ENCODE measurements at places on chromosomes 2 and 18. TPM values are rescaled to one million over a fixed set of nuclear protein-coding genes. Genes with fewer than 3 reads are reported as not detected.

Gene DRC1
- total RNA-seq: not detected

Gene EIF2B4
- 55.4 TPM for total RNA-seq

Gene CD302
- total RNA-seq: 115 TPM

Gene CACNB4
- 5.6 TPM for total RNA-seq

Gene DCC
- total RNA-seq: not detected

Gene NPHP1
- 9.2 TPM for total RNA-seq

Gene CFC1
- not detected for total RNA-seq

Gene ID2
- 198 TPM for total RNA-seq

Gene FBXO36
- total RNA-seq: 2.4 TPM

Gene PDCD1
- total RNA-seq: 0.68 TPM

Gene HOXD11
- not detected for total RNA-seq

Gene ARHGAP15
- 11.8 TPM for total RNA-seq

Gene SLC8A1
- total RNA-seq: 31.2 TPM

Gene SH3YL1
- 40.6 TPM for total RNA-seq

Gene NCKAP5
- 1.2 TPM for total RNA-seq

Gene ASB18
- total RNA-seq: not detected

DNA sequence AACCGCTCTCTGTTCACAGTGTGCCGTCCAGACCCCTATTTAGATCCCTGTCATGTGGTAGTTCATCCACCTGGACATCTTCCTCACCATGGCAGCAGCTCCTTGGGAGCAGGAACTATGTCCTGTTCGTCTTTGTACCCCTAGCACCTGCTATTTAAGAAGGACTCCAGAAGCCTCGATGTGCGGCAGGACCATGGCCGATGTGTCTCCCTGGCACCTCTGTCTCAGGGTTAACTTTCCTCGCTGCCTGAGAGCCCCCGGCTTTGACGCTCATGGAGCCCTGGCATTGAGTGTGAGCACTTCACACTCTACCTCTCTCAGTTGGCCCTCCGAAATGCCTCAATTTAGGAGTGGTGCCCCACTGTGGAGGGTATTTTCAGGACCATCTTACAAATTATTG lies 152.0 kb downstream of the FAM210A start:
- no peak for DNase-seq

DNA sequence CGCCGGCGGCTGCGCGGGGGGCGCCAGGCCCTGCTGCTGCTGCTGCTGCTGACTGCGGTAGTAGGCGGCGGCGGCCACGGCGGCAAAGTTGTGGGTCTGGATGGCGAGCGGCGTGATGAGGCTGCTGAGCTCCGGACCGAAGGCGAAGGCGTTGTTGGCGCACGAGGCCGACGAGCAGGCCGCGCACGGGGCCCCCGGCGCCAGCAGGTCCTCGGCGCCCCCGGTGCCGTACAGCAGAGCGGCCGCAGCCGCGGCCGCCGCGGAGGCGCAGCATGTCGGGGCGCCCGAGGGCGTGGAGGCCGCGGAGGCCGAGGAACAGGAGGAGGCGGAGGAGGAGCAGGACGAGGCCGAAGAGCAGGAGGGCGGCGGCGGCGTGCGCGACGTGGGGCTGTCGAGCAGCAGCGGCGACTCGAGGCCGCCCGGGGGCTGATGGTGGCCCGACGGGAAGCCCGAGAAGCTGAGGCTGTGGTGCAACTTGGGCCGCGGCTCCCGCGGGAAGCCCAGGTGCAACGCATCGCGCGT lies 1.8 kb downstream of the ZFP36L2 start:
- DNase-seq: no peak

GRCh38 chr2:192002418-192002817 lies 155.5 kb upstream of the CAVIN2 start:
- DNase-seq: no peak

GRCh38 chr2:210599476-210599875 lies 43.1 kb downstream of the CPS1 start:
- DNase-seq: no peak

GRCh38 chr2:65396348-65397026 lies 35.9 kb downstream of the SPRED2 start:
- DNase-seq: peak; percentile 9

- no peak for DNase-seq
Observed at GRCh38 chr2:226847090-226847489, 11.2 kb downstream of the RHBDD1 start.

GRCh38 chr2:72198532-72199241 lies 51.0 kb upstream of the CYP26B1 start:
- DNase-seq: no peak

- no peak for DNase-seq
Observed at GRCh38 chr2:207434899-207435465, 94.8 kb upstream of the CREB1 start.

GRCh38 chr2:144099340-144099739 lies 420.6 kb downstream of the ZEB2 start:
- no peak for DNase-seq

DNA sequence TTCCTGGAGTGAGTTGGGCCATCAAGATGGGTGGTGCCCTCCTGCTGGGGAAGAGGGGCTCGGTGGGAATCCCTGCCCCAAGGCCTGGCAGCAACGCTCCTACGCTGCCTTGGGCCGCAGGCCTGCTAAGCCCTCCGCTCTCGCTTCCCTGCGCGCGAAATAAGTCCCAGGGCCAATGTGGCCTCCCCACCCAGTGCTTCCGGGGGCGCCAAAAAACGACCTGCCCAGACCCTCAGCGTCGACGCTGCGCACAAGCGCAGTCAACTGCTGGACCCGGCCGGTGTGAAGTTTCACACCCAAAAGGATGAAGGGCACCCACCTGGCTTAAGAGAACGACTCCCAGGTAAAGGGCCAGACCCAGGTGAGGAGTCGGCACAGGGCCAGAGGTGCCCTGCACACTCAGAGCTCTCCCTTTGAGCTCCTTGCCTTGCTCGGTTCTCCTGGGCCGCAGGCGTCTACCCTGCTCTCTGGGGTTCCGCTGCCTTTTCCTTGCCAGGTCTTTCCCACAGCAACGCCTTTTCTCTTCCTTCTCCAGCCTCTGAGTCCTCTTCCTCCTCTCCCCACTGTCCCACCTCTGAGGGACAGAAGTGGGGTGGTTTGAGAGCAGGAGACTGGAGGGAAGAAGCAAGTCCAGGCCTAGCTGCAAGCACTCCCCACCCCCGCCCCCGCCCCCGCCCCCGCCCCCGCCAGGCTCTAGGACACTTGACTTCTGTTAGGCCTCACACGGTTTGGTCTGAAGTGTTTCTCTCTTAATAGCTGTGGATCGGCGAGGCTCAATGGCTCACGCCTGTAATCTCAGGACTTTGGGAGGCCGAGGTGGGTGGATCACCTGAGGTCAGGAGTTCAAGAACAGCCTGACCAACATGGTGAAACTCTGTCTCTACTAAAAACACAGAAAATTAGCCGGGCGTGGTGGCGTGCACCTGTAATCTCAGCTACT lies at the start of gene DNAJC5G:
Gene DNAJC5G (plus strand): TSS at position 223 of the 940 bp plus-strand sequence. CDS start 1,296 bp downstream, outside the sequence.
- no peak for DNase-seq

DNA sequence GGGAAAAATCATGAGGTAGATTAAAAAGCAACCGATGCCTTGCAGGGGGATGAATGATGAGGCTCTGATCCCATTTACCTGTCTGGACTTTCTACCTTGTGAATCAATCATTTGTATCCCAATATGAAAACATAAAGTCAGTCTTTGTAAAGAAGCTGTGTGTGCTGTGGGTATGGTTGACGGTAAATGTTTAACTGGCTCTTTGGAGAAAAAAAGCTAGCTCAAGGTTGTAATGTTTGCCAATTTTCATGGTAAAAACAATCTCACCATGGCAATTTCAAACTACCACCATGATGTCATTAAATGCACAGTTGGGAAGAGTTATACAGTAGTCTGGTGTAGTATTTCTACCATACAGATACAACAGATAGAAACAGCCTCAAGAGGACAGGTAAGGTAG lies 14.6 kb downstream of the TTR start:
- DNase-seq: no peak

- DNase-seq: peak; percentile 95
Observed at GRCh38 chr2:109322111-109322510, 193.1 kb downstream of the SH3RF3 start.

DNA sequence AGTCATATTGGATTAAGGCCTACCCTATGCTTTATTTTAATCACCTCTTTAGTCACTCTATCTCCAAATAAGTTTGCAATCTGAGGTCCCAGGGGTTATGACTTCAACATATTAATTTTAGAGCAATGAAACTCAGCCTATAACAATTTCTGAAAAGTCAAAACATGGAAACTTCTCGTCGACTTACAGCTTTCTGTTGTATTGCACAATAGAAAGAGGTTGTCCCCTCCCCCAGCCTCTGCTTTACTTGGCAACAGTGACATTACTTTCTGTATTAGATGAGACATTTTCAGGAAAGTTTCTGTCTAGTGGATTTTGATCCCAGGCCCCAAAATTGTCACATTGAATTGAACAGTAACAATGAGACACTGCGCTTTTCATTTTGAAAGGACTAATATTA lies 326.4 kb downstream of the THSD7B start:
- DNase-seq: no peak

- no peak for DNase-seq
Observed at GRCh38 chr2:50781646-50782045, 250.3 kb downstream of the NRXN1 start.

GRCh38 chr2:72759755-72760154 lies 66.1 kb downstream of the EXOC6B start:
- no peak for DNase-seq

DNA sequence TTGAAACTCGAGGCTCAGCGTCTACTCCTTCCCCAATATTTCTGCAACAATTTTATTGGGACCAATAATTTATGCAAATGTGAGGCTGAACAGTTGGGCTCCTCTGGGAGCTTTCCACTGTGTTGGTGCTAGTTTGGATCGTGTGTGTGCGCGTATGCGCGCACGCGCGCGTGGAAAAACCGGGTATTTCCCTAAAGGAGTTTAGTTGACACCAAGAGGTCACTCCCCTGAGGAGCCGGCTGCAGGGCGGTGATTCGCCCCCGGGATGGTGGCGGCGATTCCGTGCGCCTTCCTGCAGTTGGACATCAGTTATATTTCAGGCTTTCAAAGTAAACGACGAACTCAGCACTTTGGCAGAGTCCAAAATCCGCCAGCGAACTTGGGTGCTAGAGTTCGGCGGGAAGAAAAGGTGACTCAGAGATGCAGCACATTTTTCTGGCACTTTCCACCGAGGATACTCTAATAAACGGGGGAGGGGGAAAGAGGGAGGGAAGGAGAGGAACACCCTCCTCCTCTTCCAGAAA lies 186.5 kb upstream of the FANCL start:
- DNase-seq: no peak

DNA sequence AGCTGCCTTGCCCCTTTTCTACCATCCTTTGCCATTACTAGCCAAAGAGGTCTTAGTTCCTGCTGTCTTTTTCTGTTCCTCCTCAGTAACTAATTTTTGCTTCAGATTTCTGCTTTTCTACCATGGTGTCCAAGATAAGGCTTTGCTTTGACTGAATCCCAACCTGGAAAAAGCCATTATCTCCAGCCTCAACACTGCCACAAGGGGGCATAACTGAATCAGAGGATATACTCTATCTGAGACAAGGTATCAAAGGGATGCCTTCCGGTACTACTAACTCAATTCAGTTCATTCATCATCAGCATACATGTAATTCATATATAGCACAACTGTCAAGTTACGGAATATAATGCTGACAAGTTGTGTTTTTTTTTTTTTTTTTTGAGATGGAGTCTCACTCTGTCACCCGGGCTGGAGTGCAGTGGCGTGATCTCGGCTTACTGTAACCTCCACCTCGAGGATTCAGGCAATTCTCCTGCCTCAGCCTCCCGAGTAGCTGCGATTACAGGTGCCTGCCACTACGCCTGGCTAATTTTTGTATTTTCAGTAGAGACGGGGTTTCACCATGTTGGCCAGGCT lies 11.4 kb downstream of the OSGEPL1 start:
- no peak for DNase-seq

DNA sequence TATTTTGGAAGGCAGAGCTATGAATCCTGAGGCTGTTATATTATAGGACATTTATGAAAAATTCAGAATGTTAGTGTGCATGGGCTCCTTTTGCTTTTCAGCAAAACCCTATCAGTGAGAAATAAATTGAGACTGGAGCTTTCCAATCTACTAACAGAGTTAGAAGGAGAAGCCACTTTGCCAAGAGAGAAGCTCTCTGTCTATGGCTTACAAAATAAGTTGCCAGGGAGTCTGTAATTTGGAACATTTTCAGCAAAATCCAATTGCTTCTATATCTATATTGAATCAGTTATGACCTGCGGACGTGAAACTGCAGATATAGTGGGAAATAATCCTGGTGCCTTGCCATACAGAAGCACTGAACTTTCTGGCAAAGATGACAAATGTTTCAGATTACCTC lies 279.3 kb downstream of the CDH19 start:
- DNase-seq: no peak

GRCh38 chr18:2606335-2606734 lies 35.0 kb downstream of the NDC80 start:
- DNase-seq: no peak

DNA sequence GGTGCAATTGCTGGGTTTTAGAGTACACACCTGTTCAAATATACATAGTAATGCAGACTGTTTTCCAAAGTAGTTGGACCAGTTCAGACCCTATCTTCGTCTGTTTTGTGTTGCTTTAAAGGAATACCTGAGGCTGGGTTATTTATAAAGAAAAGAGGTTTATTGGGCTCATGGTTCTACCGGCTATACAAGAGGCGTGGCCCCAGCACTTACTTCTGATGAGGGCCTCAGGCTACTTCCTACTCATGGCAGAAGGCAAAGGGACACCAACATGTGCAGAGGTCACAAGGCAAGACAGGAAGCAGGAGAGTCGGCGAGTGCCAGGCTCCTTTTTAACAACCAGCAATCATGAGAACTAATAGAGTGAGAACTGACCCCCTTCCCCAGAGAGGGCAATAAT lies 21.9 kb upstream of the EMILIN2 start:
- no peak for DNase-seq

GRCh38 chr2:2286592-2286991 lies 44.5 kb downstream of the MYT1L start:
- DNase-seq: no peak

DNA sequence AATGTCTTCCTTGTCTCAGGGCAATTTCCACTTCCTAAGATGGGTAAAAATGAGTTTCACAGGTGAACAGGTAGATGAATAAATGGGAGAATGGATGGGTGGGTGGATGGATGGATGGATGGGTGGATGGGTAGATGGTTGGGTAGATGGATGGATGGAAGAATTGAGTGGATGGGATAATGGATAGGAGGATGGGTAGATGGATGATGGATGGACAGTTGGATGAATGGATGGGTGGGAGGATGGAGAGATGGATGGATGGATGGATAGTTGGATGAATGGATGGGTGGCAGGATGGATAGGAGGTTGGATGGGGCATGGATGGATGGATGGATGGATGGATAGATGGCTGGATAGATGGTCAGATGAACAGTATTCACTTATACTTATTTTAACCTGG lies 90.9 kb downstream of the LRRC30 start:
- no peak for DNase-seq

- no peak for DNase-seq
Observed at GRCh38 chr2:135546436-135546835, 15.2 kb downstream of the R3HDM1 start.

Data from thoracic aorta (tissue), 2 donors.